Globus pallidus (tissue), 1 donor: ENCODE measurements at places on chromosomes 2 and 18.
A peak's percentile ranks its signal among the peaks of the same experiment; 100 is the strongest.

- DNase-seq, result peak; percentile 43
Observed at GRCh38 chr18:33495278-33495677, 54.8 kb upstream of the CCDC178 start.

DNA sequence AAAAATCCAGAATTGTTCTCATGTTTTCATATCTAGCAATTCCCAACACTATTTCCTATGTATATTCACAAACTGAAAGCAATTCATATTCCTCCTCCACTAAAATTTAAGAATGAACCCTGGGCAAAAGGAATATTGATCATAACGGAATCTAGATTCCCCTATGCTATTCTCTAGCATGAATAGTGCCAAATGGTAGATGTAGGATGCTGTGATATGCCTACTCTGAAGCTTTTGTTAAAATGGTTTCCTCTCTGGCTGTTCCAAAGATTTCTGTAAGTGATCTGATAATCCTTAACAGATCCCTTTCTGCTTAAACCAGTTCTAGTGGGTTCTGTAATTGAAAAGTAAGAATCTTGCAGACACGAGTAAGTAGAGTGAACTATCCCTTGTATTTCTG lies 298.0 kb upstream of the TANK start:
- DNase-seq, result no peak

- DNase-seq, result no peak
Observed at GRCh38 chr2:74843433-74843832, 9.5 kb downstream of the HK2 start.

DNA sequence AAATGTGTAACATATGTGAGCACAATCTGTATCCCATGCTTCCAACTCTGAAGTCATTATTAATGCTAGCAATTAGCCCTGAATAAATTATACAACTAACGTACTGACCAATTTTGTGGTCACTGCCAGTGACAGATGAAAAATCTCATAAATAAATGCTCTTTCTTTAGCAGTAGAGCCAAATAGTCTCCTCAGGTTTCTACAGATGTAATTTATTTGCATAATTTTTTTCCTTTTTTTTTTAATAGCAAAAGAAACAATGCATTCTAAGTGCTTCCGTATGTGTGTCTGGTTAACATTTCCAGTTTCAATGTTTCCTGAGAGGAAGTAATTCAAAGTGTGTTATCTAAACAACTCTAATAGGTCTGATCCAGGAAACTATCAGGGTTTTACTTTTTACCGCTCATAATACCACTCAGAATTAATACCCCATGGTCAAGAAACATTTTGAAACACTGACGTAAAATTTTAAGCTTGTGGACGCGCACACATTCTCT lies 108.4 kb downstream of the MEP1B start:
- no peak for DNase-seq

- DNase-seq, result no peak
Observed at GRCh38 chr18:34283506-34283905, 58.8 kb upstream of the NOL4 start.

- DNase-seq, result no peak
Observed at GRCh38 chr2:119421304-119421703, 10.3 kb upstream of the TMEM37 start.

DNA sequence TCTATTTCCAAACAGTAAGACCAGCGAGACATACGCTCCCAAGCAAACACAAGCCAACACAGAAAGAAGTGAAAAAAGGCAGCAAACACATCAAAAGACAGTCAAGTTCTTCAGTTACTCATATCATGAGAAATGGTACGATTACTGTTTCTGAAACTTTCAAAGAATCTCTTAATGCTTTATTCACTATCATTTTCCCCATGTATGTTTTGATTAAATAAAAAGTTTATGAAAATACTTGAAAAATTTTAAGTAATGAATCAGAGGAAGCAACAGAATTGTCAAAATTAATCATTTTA lies 114.9 kb downstream of the HDAC4 start:
- DNase-seq, result no peak

- no peak for DNase-seq
Observed at GRCh38 chr2:26572591-26572990, 68.6 kb downstream of the CIB4 start.

DNA sequence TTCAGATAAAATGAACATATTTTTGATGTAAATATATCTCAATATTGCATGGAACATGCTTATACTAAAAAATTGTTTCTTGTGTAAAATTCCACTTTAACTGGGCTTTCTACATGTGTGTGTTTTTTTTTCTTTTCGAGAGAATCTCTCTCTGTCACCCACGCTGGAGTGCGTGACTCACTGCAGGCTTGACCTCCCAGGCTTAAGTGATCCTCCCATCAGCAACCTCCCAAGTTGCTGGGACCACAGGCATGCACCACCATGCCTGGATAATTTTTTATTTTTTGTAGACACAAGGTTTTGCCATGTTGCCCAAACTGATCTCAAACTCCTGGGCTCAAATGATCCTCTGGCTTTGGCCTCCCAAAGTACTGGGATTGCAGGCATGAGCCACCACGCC lies 254.6 kb downstream of the LOXHD1 start:
- no peak for DNase-seq

DNA sequence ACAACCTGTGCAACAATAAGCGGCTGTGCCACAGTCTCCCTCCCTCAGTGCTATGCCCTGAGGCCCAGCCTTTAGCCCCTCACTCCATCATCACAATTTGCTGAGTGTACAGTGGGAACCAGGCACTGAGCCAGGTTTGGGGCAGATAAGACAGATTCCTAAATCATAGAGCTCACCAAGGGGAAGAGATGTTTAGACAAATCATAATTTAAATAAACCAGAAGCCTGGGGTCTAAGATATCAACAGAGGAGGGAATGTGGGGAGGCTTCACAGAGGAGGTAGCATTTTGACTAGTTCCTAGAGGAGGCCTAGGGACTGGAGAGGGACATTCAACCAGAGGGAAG lies 139.3 kb upstream of the EPAS1 start:
- no peak for DNase-seq

GRCh38 chr2:74387346-74387745 lies 7.2 kb upstream of the DCTN1 start:
- no peak for DNase-seq

DNA sequence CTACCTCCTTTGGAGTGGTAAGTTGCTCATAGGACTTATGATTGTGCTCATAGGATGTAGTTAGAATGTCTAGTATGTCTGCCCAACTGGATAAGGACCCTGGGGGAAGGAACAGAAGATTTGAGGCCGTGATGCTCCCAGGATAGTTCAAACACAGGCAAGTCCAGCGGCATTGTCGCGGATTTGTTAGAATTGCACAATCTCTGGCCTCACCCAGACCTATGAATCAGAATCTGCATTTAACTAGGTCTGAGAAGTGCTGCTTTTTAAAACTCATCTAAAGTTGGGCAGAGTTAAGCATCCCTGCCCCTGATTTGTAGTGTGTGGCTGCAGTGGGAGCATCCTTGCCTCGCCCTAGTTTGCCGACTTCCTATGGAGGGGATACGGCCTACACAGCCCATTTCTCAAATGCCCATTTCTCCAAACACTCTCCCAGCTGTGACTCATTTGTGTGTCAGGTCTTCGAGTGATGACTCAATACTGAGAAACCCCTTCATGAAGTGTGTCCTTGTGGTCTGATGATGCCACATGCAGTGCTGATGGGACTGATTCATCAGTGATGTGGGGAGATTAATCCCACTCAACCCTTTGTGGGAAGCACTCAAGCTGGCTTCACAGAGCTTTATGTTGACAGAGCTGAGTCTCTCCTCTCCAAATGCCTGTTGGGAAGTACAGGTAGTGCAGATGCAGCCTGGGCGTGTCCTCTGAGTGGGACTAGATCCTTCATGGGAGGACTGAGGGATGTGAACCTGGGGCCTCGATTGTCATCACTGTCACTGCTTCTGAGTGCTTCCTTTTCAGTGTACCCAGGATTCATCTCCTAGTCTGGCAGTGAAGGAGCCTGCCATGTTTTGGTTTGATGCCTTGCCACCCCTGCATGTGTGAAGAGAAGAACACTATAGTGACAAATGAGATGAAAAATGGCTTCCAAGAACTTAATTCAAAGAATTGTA lies 18.7 kb downstream of the SMIM21 start:
- DNase-seq, result no peak

DNA sequence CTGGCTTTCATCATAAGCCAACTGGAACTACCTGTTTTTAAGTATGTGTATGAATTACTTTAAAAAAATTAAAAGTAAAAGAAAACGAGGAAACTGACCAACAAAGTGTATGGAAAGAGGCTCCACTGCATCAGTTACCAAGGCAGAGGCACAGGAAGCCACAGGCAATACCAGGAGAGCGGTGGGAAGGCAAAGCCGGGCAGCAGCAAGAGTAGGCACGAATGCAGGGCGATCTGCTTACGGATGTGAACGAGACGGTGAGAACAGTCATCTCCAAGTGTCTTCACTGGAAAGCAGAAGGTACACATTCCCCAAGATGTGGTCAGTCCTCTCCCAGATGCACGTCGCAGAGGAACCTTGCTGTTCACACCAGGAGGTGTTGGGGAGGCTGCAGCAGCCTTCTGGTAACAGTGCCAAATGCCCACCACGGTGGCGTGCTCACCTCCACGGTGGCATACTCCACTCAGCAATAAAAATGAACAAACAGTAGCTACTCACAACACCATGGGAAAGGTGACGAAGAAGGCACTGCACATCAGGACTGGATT lies 43.1 kb downstream of the HS6ST1 start:
- DNase-seq, result no peak

DNA sequence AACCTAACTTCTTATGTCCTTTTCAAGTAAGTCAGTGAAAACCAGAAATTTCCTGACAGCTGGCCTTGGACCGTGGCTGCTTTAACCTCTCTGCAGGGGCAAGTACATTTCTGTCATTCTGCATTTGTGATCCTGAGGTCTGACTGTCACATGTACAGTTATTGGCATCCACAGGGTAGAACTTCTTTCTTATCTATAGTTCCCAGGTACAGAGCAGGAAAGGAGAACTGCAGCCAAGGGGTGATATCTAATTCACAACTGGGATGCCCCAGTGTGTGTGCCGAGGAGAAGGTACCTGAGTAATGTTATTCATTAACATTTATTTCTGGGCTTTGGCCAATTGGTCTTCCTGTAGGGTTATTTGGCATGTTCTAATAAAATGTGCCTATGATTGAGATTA lies 468.9 kb downstream of the PARD3B start:
- no peak for DNase-seq

DNA sequence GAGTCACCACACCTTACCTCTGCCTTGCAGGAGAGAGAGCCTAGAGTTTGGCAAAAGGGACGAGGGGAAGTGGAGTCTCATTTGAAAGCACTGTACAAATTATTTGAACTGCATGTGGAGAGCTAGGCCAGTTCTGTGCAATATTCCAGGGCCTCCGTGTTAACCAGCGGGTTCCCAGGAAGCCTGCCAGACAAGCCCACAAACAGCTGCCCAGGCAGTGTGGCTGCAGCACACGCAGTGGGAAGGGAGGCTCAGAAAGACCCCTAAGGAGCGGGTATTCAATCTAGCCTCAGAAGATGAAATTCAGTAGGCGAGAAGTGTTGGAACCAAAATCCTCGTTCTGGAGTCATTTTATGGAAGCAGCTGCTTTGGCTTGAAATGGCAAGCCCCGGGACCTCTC lies 30.7 kb downstream of the CNGA3 start:
- no peak for DNase-seq
